MCF 10A (cell line): ENCODE measurements at places on chromosomes 1 and 21. TPM values are rescaled to one million over a fixed set of nuclear protein-coding genes. Genes with fewer than 3 reads are reported as not detected.

GRCh38 chr1:227728892-227729143, 6.3 kb downstream of the JMJD4 start:
- peaks cover 41% of the 10 kb centered on the region for H3K36me3 ChIP-seq
- H3K27ac ChIP-seq, result peak overlapping the region; percentile 55
- peak overlapping the region; percentile 93 for H3K4me3 ChIP-seq
- H3K27me3 ChIP-seq, result no peaks in the 10 kb centered on the region
- peaks cover 46% of the 10 kb centered on the region for H3K4me1 ChIP-seq

DNA sequence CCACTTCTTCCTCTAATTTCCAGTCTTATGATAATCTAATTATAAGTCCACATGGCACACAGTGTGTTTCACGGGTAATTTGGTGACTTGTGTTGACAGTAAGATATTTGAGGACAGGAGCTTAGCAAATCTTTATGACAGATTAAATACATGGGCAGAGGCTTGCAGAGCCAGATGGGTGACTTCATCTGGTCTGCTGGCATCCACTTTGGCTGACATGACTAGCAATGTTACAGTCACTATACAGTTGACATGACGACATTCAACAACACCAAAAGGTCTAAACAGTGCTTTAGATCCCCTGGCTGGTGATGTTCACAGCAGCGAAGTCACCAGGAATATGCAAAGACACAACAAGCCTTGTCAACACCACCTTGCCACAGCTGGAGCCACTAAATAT, 147.2 kb downstream of the ETS2 start:
- DNase-seq, result no peak
- H3K36me3 ChIP-seq, result no peaks in the 10 kb centered on the region
- H3K27ac ChIP-seq, result no peak overlapping the region

Gene DCLRE1B
- total RNA-seq, result 6.9 and 8.1 TPM in 2 replicates

Gene NUP133
- total RNA-seq, result 65.2 and 67.3 TPM in 2 replicates

Gene LRRC3
- total RNA-seq, result not detected in 2 replicates
